ENCODE measurements at places on chromosomes 3 and 15.

- DNase-seq = no peak
Observed at GRCh38 chr3:31714495-31715280, 182.0 kb downstream of the STT3B start.

GRCh38 chr3:23253214-23253613 is 50.1 kb downstream of the UBE2E2 start:
- no peak for DNase-seq

GRCh38 chr3:74602471-74602870 is 12.0 kb downstream of the CNTN3 start:
- DNase-seq = no peak

DNA sequence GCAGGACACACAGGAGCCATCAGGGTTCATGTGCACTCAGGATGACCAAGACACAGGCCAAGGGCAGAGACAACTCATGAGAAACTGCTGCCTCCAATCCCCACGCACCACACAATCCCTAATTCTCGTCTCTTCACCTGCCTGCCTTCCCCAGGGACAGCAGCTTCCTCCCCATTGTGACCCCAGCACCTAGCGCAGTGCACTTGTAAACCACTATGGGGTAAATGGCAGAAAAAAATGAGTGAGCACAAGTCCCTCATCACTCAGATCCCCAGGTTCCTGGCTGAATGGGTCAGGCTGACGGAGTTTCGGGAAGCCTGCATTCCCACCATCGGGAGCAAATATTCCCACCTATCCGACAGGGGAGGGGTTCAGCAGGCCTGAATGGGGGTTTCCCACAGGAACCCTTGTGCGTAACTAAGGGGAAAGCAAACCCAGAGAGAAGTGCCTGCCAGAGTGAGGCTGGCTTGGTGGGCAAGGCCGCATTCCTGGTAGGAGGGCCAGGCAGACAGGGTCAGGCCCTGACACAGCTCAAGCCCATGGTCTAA is 18.8 kb downstream of the PLXNB1 start:
- DNase-seq = no peak

- peak; percentile 4 for DNase-seq
Observed at GRCh38 chr3:112734736-112735350, 93.9 kb upstream of the CCDC80 start.

GRCh38 chr3:126002189-126002588 is 33.2 kb downstream of the ROPN1B start:
- DNase-seq = no peak

DNA sequence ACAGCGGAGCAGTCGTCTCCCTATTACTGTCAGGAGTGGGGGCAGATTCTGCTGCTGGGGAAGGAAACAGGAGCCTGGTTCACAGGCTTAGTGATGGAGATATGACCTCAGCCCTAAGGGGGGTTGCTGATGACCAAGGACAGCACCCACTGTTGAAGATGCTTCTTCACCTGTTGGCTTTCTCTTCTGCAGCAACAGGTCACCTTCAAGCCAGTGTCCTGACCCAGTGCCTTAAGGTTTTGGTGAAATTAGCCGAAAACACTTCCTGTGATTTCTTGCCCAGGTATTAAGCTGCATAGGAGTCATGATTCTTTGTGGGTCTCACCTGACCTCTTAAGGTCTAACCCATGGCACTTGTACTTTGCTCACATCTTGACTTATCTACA is 14.0 kb downstream of the ATRIP start:
- no peak for DNase-seq

DNA sequence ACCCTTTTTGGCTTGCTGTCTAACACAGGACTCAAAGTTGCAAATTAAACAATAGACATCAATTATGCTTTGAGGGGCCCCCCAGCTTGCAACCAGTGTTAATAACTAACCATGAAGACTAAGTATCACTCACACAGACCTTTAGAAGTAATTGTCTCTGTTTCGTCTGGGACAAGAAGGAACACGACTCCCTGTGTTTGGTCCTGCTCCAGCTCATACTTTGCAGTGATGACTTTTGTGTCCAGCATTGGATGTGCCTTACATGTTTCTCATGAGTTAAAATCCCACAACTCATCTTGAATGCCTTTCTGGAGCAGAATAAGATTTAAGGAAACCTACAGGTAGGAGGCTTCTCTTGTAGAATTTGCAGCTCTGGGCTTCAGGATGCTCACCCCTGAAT is 53.1 kb downstream of the GMNC start:
- DNase-seq = no peak

DNA sequence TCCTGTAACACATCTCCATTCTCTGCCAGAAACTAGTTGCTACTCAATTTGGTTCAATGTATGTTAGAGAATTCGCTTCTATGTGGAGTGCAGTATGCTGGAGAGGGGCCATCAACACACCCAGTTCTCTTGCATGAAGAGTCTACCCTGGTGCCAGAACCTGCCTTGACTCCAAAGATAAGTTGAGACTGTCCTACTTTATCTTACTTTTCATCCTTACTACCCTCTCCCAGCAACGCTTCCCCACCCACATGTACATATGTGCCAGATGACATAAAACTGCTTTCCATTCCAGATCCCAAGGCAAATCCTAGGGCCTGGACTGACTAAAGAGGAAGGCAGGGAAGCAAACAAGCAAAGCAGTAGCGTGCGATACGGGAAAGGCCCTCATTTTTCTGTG is 442.6 kb upstream of the THRB start:
- DNase-seq = no peak

- no peak for DNase-seq
Observed at GRCh38 chr3:66656609-66657008, 155.8 kb upstream of the LRIG1 start.

- DNase-seq = no peak
Observed at GRCh38 chr15:38818157-38818790, 253.7 kb upstream of the RASGRP1 start.

DNA sequence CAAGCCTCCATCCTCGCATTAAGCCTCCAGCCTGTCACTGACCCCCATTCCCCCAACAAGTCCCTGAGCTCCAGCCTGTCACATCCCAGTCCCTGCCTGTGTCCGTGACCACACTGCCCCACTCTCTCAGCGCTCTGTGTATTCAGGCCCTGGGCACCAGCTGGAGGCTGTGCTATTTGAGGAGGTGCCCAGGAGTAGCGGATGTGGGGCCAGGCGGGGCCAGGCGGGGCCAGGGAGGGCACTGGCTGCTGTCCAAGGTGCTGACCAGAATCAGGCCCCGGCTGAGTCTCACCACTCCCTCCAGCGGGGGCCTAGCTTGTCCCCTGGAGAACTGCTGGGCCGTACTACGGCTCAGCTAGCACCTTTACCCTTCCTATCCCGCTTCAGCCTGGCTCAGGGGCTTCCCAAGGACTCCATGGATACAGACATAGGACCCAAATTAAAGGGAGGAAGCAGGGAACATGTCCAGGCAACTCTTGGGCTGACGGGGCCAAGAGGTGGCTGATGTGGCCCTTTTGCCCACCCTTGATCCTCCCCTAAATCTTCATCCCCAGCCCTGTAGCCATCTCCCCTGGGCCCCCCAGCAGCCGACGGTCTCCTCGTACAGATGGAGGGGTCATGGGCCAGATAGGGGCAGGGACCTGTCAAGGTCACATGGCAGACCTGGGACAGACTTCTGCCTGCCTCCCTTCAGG is 1.1 kb downstream of the HHATL start:
- no peak for DNase-seq

DNA sequence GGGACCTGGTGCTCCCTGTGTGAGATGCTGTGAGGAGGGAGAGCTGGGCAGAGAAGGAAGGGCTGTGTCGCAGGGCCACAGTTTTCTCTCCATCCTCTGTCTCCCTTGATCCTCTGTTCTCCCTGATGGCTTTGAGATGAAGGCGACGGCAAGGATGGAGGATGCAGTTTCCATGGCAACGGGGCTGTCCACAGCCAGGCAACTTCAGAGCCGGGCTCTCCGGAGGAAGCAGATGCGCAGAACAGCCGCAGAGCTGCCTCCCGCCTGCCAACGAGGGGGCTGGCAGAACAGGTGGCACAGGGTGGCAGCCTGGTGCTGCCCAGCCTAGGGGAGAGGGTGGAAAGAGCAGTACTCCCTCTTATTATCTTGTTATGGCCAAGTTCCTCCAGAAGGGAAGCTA is 9.9 kb upstream of the GRM2 start:
- no peak for DNase-seq
